ENCODE measurements at places on chromosomes 6 and 20. TPM values are rescaled to one million over a fixed set of nuclear protein-coding genes. Genes with fewer than 3 reads are reported as not detected.

DNA sequence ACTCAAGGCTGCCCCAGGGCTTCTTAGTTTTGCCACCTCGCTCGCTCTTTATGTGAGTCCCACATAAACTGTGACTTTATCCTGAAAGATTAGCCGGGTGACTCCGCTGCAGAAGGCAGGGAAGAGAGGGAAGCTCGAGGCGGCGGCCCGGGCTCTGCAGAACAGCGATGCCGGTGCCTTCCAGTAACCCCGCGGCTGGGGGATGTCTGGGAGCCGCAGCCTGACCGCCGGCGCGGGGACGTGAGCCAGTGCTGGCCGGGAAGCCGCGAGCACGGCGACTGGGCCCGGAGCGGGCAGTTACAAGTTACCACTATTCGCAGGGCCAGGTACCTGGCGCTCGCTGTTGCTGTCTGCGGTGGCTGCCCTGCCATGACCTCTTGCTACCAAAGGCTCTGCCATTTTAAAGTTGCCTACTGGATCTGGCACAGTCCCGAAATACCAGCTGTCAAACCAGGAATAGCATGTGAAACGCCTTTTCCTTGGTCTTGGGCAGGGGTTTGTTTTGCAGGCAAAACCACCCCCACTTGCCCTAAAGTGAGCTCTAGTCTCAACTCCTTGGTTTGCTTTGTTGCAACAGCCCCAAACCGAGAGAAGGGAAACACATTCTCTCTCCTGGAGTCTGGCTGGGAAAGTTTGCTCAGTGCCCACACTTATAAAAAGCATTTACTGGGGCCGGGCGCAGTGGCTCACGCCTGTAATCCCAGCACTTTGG is 124.0 kb upstream of the SLC2A12 start:
- DNase-seq = peak; percentile 24

- no peak for DNase-seq
These were observed 326.5 kb upstream of the MAP3K7 start for GRCh38 chr6:90913266-90913960.

DNA sequence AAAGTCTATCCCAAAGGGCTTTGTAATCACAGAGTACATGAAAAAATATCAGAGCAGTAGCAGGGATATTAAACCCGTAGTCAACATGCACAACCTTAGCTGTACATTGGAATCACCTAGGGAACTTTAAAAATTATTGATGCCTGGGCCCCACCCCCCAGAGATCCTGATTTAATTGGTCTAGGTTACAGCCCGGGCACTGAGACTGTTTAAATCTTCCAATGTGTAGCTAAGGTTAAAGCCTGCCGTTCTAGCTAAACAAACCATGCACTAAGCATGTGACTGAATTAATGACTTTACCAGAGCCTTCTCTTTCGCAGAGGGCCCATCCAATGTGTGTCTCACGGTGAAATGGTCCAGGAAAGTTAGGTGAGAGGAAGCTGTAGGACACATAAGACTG is 14.1 kb upstream of the JAG1 start:
- no peak for DNase-seq

GRCh38 chr20:13909067-13909466 is 81.3 kb downstream of the SEL1L2 start:
- no peak for DNase-seq

GRCh38 chr6:167746975-167747374 is 79.7 kb upstream of the AFDN start:
- DNase-seq = no peak

DNA sequence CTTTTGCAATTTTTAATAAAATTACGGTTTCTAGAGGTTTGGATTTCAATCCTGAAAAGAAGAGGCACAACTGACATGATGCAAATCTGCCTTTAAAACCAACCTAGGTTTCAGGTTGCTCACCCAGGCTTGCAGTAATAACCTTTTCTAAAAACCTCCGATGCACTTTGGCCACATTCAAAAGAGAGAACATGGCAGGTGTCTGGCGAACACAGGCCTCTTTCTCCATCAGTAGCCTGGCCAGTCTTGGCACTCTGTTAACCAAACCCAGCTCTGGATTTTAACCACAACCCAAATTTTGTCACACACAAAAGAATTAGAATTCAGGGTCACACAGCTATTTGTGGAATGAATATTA is 55.8 kb upstream of the MAFB start:
- no peak for DNase-seq

DNA sequence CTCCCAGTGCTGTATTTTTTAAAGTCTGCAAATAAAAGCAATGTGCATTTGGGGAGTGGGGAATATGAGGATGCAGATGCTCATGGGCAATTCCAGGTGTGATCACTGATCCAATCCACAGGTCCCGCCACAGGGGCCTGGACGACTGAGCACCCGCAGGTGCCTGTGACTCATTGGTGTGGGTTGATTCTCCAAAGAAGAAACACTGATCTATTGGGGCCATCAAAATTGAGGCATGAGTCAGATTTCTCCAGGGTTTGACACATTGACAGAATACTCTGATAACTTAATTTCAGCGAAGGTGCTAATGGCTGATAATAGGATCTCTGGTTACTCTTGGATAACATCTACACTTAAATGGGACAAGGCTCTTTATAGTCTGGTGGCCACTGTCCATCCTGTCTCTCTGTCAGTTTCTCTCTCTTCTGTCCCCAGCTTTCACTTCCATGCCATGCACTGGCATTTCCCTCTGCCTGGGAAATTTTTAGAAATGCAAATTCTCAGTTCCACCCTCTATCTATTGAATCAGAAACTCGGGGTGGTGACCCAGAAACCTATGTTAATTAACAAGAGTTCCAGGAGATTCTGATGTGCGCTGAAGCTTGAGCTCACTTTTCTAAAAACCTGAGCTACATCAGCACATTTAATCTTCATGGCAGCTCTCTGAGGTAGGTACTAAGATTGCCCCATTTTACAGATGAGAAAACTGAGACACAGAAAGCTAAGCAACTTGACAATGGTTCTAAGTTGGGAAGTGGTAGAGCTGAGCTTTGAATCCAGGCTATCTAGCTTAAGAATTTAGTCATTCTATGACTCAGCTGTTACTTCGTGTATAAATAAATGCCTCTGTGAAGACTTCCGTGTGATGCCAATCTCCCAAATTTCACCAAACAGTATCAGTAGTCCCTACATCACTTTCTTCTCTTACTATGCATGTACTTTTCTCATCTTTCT is 10.2 kb upstream of the RCAN2 start:
- DNase-seq = peak; percentile 45

DNA sequence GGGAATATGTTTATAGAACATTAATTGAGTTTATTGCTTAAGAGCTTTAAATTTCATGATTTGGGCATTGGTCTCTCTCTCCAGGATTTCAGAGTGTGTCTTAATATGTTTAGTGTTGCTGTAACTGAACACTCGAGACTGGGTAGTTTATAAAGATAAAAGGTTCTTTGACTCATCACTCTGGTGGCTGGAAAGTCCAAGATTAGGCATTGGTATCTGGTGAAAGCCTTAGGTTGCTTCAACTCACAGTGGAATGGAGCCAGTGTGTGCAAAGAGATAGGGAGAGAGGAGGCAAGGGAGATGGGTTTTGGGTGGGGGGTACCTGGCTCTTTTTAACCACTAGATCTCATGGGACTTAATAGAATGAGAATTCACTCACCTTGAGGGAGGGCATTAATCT is 35.6 kb upstream of the DTNBP1 start:
- DNase-seq = no peak

DNA sequence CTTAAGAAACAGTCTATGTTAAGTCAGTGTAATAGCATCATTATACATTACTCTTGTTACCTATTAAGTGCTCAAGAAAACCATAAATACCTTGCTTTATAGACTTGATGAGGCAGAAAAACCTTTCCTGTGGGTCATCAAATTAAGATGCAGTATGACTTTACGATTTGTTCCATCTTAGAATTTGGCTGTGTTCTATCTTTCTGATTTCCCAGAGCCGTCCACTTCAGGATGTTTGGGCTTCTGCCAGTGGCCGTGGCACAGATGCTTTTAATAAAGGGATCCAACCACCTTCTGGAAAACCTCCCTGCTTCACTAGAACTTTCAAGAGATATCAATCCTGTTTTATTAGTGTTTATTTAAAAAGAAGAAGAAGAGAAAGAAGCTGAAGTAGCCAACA is 71.2 kb downstream of the PDE7B start:
- DNase-seq = no peak

DNA sequence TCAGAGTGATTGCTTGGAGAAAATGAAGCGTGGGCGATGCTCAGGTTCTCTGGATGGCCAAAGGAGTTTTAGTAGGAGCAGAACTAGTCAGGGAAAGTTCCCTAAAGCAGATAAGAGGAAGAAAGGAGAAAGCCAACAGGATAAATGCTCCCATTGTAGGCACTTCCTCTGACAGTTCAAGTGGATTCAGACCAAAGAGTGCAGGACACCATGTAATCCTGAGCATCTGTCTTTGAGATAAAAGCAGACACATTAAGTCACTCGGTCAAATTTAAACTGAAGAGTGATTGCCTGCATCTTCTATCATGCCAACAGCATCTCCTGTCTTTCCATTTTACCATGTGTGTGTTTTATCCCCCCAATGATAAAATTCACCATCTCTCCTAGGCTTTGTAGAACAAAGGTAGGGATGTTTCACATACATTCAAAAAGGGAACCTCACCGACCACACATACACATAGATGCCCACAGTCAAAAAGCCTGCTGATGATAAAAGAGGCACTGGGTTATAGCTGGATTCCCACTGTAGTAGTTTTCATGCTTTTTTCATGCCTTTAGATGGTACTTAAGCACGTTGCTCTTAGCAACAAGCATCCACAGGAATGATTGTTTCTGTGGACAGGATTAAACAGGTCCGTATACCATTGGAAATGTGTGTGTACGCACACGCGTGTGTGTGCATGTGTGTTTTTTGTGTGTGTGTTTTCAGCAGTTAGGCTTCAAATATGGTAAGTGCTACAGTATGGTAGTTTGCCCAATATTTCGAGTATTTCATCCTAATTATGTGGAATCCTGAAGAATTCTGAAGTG is 7.0 kb downstream of the GRIK2 start:
- no peak for DNase-seq

GRCh38 chr6:154039231-154039842 is at the start of gene OPRM1:
OPRM1 (plus strand) TSS chr6:154039240; CDS start chr6:154039545, 305 bp downstream.
- no peak for DNase-seq

GRCh38 chr6:117272891-117273290 is 7.5 kb downstream of the VGLL2 start:
- peak; percentile 69 for DNase-seq

DNA sequence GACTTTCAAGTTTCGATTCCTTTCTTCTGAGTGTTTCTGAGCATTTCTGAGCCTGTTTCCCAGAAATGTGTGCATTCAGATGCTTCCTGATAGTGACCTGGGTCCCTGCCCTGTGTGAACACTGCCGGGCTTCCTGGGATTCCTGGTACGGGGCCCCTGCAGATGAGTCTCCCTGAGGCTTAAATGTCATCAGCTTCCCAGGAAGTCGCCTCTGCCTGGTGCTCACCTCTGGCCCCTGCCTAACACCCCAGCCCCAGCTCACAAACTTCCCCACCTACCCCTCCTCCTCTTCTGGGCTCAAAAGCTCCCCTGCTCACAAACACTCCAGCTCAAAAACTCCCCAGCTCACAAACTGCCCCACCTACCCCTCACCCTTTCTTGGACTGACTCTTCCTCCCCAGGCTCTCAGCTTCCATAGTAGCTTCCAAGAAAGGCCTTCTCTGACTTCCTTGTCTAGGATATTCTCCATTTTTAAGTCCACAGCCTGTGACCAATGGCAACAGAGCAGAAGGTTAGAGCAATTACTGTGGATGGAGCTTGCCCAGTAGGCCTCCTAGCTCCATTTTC is 42.0 kb downstream of the TGM2 start:
- DNase-seq = no peak

DNA sequence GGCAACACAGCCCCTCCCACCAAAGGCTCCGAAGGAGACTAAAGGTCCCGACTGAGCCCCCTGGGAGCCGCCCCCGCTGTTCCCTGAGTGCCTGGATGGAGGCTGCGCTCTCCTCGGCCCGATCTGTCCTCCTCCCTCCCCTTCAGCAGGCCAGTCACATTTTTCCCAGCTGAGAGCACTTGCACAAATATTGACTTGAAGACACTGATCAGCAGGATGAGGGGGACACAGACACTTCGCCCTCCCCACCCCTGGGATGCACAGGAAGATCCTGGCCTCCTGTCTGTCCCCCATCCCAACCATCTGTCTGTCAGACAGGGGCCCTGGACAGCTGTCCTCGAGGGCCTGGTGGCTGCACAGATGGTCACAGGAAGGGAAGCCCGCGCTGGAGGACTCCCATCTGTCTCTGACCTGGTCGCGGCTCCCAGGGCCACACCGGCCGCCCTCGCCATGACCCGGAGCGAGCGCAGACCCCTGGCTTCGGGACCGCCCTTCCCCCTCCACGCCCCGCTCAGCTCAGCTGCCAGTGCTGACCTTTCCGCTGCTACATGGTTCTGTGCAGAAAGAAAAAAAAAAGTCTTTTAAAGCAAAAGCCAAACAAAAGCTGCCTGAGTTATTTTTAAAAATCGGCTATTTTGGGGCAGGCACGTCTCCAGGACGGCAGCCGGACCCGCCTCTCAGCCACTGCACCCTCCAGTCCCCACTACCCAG is 11.1 kb downstream of the LAMA5 start:
- DNase-seq = peak; percentile 23

DNA sequence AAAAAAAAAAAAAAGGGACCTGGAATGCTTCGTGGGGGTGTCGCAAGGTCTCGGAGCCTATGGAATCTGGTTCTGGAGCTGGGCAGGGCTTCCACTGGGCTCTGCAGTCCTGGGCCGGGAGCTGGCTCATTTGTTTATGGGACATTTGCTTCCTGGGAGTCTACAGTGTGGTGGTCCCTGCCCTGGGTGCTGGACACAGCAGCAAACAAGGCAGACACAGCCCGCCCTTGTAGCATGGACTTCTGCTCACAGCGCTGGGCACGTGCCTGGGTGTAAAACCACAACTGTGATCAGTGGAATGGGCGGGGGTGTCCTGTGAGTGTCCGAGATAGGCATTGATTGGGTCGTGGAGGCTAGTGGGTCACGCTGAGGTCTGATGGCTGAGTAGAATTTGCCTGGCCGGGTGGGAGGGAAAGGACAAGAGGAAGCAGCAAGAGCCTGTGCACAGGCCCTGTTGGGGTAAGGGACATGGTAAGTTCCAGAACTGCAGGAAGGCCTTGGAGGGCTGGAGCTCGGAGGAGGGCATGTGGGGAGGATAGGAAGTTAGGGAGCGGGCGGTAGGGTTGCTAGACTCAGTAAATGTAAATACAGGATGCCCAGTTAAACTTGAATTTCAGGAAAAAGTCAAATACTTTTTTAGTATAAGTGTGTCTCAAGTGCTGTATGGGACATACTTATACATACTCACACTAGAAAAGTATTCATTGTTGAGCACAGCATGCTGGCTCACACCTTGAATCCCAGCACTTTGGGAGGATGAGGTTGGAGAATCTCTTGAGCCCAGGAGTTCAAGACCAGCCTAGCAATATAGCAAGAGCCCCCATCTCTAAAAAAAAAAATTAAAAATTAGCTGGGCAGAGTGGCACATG is 61.3 kb upstream of the PMEPA1 start:
- no peak for DNase-seq

- peak; percentile 46 for DNase-seq
These were observed 61.2 kb downstream of the ELOVL5 start for GRCh38 chr6:53287336-53288225.

DNA sequence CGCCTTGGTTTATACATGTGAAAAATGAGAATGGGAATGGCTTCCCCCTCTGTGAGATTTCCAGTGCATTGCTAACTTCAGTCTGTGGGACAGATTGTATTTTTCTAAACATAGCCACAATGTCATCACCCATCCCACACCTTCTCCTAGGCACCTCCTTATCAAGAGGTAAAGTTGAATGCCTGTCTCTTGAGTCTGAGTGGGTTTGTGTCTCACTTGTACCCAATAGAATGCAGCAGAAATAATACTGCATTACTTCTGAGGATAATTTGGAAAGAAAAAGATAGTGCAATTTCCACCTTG is 27.9 kb downstream of the RIN2 start:
- no peak for DNase-seq

Gene KCNQ5
- total RNA-seq = 8.7 TPM

Gene MLN
- not detected for total RNA-seq

Gene LY6G6C
- 0.51 TPM for total RNA-seq

Gene TMEM74B
- total RNA-seq = not detected

Measured in LHCN-M2 (cell line).